ENCODE measurements at places on chromosomes 4 and X. TPM values are rescaled to one million over a fixed set of nuclear protein-coding genes. Genes with fewer than 3 reads are reported as not detected.

DNA sequence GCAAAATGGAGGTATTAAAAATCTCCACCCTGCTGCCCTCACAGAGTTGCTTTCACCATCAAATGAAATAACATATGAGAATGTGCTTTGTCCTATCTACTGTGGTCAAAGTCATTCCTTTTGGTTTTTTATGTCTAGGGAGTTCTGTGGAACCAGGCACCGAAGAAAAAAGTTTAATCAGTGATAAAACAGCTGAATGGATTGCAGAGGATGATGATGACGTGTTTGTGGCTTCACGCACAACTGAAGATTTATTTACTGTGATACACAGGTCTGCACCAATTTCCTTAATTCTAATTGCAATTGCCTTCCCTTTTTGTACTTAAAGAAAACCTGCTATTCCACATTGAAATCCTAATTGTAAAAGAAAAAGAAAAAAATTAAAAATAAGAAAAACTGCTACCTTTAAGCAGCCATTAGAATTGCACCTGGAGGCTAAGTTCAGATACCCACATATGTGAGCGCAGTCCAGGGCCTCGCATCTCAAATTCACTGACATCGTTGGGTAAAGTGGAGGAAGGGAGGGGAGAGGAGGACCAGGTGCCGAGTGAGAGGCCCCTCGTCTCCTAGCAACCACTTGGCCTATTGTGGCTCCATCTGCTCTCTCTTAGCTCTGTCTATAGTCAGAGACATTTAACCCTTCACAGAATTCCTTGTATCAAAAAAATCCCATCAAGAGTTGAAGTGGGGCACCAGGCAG is 10.5 kb upstream of the RTL5 start:
- DNase-seq, result no peak

DNA sequence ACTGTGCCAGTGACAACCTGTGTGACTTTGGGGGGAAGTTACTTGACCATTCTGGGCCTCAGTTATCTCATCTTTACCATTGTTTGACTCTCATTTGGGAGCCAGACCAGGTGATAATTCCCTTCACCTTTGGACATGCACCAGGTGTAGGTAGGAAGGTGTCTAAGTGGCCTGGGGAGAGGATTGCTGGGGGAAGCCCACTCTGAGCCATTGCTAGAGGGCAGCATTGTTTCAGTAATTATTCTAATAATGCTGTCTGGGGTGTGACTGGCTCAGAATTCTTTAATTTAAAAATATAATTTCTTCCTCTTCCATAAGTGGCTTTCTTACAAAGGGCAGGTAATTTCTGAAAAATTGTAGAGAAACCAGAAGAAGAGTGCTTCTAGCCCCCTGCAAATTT is 104.3 kb downstream of the RTL9 start:
- no peak for DNase-seq

DNA sequence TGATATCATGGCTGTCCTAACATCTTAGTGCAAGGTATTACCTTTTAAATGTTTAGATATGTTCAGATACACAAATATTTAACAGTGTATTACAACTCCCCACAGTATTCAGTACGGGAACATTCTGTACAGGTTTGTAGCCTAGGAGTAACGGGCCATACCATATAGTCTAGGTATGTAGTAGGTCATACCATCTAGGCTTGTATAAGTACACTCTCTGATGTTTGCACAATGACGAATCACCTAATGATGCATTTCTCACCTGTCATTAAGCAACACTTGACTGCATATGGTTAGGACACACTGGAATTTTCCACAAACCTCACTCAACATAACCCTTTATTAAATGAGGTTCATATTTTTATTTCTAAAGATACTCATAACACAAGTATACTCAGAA is 67.7 kb downstream of the THOC2 start:
- no peak for DNase-seq

The ZFYVE28 gene
- total RNA-seq, result 6.8 TPM

All from pancreas (tissue), 10 donors.